ENCODE measurements at places on chromosomes 11 and 22.

DNA sequence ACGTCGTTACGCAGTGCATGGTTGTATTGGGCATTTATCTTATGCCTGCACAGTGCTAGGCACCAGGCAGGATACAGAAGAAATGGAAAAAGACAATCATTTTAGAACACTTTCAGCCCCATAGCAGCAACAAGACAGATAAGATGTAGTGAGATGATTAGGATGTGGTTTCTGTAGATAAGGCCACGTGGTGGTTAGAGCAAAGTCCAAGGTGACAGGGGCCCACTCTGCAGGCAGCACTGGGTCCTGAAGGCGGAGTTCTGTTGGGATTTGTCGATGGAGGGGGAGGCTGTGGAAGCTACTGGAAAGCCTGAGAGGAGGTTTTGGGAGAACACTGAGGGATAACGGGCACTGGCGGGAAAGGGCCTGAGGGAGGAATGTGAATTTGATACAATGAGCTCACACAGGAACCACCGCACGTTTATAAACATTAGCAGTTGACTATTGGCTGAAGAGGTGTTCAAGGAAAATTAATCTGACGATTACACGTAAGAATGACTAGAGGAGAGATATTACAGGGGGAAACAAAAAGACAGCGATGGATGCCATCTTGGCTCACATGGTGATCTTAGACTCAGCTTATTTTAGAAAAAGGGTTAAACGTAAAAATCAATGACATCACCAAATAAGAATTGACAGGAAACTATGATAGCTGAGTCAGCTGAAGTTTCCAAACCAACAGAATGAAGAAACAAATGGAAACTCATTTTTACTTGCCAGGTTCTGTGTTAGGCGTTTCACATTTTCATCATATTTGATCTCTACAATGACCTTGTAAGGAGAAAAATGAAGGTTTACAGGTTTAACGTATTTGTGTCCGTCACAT, 551.0 kb downstream of the OPCML start:
- no peak for DNase-seq

GRCh38 chr11:6623391-6624363, 4.5 kb upstream of the TPP1 start:
- DNase-seq, result no peak

DNA sequence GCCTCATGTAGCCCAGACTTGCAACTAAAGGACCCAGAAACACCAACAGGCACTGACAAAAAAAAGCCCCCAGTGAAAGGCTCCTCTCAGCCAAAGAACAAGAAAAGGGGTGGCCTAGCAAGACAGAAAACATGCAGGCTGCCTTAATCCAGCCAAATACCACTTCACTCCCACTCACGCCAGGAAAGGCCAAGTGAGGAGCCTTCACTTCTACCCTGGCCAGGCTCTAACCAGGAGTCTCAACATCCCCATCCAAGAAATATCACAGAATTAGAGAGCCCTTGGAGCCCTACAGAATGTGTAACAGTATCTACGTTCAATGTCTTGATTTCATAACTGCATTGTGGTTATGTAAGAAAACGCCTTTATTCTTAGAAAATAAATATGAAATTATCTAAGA, 149.0 kb downstream of the APOL5 start:
- no peak for DNase-seq

- no peak for DNase-seq
Measured at GRCh38 chr22:35488513-35488912, 52.1 kb upstream of the RASD2 start.

DNA sequence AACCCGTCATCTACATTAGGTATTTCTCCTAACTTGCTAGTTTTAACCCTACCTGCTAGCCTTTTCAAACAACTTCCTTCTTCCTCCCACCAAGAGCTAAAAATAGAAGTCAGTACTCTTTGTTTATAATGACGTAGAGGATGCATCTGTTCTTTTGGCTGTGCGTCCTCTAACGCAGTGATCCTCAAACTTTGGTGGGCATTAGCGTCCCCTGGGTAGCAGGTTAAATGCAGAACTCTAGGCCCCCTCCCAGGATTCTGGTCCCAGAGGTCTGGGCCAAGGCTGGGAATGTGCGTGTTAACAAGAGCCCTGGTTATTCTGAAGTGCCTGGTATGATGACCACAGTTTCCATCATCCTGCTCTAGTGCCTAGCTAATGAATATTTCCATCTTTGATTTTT, 67.6 kb downstream of the BARX2 start:
- DNase-seq, result no peak

- no peak for DNase-seq
Measured at GRCh38 chr11:120752668-120753067, 241.1 kb downstream of the GRIK4 start.

DNA sequence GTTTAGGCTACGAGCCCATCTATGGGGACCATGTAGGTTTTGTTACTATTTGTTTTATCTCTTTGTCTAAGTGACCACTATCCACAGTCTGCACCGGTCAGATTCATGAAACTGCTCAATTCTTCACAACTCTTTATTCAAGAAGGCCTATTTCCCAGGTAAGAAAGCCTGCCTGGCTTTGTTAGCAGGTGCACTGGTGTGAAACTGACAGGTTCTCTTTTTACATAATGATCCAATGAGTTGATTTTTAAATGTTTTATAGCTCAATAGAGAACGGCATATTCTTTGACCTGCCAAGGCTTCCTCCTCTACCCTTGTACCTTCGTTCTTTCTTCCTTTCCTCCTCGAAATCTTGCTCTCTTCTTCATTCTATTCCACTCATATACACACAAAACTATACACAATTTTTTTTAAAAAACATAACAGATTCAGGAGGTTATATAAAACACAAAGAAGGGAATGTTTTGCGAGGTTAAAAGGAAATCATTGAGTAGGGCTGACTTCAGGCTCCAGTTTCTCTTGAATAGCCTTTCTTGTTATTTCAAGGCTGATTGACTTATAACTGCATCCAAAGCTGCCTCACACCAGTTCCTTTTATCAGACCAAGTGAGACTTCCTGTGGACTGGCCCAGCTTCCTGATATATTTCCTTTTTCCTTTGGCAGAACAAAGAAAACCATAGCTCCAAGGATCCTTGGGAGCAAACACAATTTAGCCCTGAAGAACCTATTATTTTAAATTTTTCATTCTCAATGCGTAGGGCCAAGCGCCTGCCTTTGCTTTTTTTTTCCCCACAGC, 11.4 kb downstream of the FLI1 start:
- no peak for DNase-seq

DNA sequence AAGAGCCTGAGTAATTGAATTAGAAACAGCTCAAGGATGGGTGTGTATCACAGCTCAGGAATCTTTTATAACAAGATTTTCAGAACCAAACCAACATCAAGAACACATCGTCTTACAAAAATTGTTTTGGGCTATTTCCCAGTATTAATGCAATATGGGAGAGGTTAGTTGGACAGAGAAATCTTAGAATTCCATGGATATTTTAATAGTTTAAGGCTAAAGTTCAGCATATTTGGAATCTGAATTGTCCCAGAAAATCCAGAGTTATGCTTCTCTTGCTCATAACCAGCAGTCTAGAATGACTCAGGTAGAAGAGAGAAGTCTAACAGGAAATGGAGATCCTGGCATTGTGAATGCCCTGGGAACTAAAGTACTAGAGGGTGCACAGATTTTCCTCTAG, 74.6 kb downstream of the ADM start:
- DNase-seq, result no peak
